Cortex of kidney (tissue), 1 donor: ENCODE measurements at places on chromosomes 1 and 21.

DNA sequence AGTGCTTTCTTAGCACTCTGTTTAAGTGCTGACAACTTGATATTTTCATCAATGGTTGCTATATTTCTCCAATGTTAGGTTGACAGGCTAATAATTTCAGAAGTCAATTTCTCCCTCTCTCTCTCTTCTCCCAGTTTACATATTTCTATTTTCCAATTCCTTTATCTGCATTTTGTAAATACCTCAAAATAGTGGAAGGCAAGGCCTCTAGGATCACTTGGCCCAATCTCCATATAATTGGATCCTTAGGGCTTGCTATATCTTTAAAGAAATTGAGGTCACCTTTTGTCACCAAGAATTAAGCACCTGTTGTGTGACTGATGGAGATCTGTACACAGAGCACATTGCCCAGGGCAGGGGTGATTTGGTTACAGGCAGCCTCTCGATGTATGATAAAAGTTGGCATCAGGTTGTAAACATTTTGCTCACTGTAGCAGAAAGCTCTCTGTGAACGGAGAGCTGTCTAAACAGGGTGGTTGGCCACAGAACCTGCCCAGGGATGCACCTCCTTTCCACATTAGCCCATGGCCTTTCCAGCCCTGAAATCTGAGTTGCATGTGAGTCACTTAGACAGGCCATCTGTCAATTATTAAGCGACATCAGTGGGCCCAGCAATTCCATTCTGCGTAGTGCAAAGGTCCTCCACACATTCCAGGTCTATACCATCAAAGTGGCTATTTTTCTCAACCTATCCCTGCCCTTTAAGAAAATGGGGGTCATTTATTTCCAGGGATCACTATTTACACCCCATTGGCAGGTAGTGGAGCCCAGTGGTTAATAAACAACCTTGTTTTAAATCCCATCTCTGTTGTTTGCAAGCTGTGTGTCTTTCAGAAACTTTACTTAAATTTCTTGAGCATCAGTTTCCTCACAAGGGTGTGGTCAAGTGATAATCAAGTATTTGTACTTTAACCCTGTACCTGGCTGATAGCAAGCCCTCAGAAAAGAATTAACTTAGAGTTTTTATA lies 29.1 kb upstream of the IRF2BP2 start:
- DNase-seq, result no peak

DNA sequence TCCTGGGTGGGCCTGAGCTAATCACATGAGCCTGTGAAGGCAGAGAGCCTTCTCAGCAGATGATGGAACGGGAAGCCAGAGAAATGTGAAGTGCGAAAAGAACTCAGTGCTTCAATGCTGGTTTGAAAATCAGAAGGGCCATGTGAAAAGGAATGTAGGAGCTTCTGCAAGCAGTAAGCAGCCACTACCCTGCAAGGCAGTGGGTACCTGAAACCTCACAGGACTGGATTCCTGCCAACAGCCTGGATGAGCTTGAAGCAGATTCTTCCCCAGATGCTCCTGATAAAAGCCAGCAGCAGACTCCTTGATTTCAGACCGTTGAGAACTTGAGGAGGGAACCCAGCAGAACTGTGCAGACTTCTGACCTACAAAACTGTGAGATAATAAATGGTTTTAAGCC lies 158.6 kb downstream of the SYT2 start:
- no peak for DNase-seq

- no peak for DNase-seq
Observed at GRCh38 chr1:97551113-97551512, 369.7 kb downstream of the DPYD start.

GRCh38 chr1:6281511-6282402 lies 20.9 kb upstream of the GPR153 start:
- DNase-seq, result no peak

DNA sequence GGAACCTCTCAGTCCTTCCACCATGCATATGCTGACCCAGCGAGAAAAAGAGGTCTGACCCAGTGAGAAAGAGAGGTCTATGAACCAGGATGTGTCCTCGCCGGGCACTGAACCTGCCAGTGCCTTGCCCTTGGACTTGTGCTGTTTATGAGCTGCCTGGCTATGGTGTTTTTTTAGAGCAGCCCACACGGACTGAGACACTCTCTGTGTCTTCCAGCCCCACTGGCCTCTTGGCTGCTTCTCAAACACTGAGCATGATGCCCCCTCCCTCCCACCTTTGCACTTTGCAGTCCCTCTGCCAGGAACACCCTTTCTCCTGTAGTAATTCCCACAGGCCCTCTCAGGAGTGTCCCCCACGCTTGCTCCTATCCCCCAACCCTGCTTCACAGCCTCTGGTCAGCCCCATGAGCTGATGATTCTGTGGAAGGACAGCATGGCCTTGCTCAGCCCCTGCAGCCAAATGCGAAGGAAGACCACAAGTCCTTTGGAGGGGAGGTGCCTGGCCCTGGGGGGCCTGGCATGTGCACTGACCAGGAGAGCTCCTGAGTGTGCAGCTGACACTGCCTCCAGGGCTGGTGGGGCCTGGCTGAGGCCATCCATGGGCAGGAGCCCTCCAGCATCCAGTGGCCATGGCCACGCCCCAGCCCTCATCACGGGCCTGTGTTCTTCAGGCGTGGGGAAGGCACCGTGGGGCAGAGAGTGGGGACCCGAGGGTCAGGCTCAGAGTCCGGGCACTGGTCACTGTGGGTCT lies 23.8 kb downstream of the WNT3A start:
- DNase-seq, result no peak

DNA sequence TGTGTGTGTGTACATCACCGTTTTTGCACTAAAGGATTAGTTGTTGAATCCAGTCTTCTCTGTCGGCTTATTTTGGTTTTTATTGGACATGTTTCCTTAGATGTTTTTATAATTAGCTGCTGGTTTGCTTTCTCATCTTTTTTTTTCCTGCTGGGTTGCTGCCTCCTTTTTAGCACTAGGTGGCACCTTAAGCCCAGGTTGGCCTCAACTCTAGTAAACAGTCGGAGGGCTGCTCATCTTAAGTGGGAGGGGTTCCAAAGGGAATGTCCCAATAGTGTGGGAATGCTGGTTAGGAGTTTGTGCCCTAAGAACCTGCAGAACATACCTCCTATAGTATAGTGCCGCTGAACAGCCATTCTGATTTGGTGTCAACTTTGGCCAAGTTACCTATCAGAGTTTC lies 570.1 kb upstream of the CXADR start:
- no peak for DNase-seq

DNA sequence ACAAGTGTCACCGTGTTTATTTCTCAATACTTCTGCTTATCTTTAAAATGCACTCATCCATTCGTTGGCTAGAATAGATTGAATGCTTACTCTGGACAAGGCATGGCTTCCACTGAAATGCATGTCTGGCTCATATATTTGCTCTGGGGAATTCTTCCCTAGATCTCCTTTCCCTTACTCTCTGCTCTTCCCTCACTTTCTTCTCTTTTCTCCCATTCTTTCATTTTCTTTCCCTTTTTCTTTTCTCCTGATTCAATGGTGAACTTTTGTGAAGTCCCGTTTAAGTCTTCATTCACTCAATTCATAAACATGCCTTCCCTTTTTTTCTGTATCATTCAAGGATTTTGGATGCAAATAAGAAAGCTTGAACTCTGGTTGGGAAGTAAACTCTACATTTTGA lies 234.5 kb downstream of the DYRK1A start:
- no peak for DNase-seq
